ENCODE measurements at places on chromosomes 1 and 21.

DNA sequence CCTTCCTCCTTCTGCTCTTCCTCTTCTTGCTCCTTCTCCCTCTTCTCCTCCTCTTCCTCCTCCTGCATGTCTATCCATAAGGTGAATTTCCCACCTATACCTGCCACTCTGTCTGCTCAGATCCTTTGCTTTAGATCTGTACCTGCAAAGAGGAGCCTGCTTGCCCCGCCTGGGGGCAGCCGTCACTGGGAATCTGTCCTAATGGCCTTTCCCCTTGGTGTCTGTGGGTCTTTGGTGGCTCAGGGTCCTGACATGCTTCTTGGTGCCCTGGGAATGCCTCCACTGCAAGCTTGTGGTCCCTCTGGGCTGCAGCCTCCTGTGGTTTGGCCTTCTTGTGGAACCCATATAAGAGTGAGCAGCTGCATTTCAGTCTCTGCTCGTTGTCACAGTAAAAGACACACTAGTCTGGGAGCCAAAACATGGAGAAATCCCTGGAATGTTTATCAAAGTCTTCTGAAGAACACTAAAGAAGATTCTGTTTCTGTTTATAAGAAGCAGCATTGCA is 79.5 kb upstream of the CSF3R start:
- no peak for DNase-seq
- no peaks in the 10 kb centered on the region for H3K27me3 ChIP-seq
- H3K36me3 ChIP-seq: no peaks in the 10 kb centered on the region
- no peaks in the 10 kb centered on the region for H3K4me1 ChIP-seq
- no peak overlapping the region for H3K27ac ChIP-seq

GRCh38 chr1:90370686-90371447 is 346.2 kb downstream of the BARHL2 start:
- H3K4me3 ChIP-seq: no peak overlapping the region
- no peak overlapping the region for H3K27ac ChIP-seq
- H3K36me3 ChIP-seq: no peaks in the 10 kb centered on the region
- H3K4me1 ChIP-seq: no peaks in the 10 kb centered on the region
- 0 out of 2 replicates have a peak, but pooled peaks cover 8% of the 10 kb centered on the region for H3K27me3 ChIP-seq
- DNase-seq: no peak

- H3K4me3 ChIP-seq: no peak overlapping the region
- no peak overlapping the region for H3K27ac ChIP-seq
- no peaks in the 10 kb centered on the region for H3K27me3 ChIP-seq
- H3K36me3 ChIP-seq: no peaks in the 10 kb centered on the region
- no peak for DNase-seq
These were observed 332.9 kb upstream of the PTBP2 start for GRCh38 chr1:96388421-96389310.

GRCh38 chr1:109397581-109398342 is at the start of gene SORT1:
Gene SORT1 (minus strand): TSS chr1:109397918. CDS start chr1:109397892, 26 bp downstream.
- peak within 1 kb of the TSS; percentile 62 for H3K4me3 ChIP-seq
- no peak within 1 kb of the TSS for H3K27ac ChIP-seq
- H3K27me3 ChIP-seq: no peaks in the 10 kb centered on the region
- H3K4me1 ChIP-seq: peaks cover 21% of the 10 kb centered on the region
- peak; percentile 74 for DNase-seq
- peaks cover 13% of the 10 kb centered on the region for H3K36me3 ChIP-seq

DNA sequence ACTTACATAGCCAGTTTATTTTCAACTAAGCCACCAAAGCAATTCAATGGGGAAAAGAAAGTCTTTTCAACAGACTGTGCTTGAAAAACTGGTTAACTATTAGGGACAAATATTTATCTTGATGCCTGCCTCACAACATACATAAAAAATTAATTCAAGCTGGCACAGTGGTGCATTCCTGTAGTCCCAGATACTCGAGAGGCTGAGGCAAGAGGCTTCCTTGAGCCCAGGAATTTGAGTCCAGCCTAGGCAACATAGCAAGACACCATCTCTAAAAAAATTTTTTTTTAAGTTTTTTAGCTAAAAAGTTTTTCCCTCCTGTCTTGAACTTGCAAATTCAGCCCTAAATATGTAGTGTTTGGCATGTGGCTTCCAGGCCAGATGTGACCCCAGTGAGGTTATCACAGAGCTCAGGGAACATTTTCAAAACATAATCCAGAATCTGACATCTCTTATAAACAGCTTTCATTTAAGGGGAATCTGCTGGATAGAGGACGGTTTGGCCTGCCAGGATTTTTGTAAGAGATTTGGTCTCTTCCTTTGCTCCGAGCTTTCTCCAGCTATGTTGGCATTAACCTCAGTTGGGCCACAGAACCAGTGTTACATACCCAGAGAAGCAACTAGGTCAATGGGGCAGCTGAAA is 46.4 kb downstream of the COL6A1 start:
- no peaks in the 10 kb centered on the region for H3K4me1 ChIP-seq
- no peak overlapping the region for H3K27ac ChIP-seq
- H3K36me3 ChIP-seq: no peaks in the 10 kb centered on the region
- no peak overlapping the region for H3K4me3 ChIP-seq
- no peak for DNase-seq

DNA sequence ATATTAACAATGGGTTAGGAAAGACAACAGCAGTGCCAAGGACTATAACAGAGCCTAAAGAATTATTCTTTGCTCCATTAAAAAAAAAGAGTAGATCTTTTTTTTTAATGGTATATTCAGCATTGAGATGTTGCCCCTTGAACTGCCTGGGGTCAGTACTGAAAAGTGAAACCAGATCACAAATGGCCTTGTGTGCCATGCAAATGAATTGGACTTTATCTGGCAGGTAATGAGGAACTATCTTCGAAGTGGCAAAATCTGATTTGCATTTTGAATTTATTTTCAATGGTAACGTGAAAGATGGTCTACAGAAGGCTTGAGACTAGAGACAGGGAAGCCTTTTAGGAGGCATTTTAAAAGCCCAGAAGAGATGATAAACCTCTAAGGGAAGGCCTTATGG is 21.4 kb upstream of the PKN2 start:
- no peaks in the 10 kb centered on the region for H3K36me3 ChIP-seq
- no peaks in the 10 kb centered on the region for H3K27me3 ChIP-seq
- H3K4me1 ChIP-seq: no peaks in the 10 kb centered on the region
- no peak overlapping the region for H3K27ac ChIP-seq

DNA sequence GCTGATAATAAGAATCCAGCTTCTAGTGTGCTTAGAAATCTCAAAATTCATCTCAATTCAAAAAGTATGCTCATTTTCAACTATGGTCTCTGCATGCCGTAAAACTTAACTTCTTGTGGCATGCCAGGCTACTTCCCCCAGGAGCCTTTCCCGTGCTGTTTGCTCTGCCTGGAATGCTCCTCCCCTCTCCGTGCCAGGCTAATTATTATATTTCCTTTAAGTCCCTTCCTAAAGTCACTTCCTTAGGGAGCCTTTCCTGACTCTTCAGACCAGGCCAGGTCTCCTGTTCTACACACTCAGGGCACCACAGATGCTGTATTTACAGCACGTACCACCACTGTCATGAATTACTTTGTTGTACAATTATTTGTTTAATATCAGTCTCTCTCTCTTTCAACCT is 67.1 kb upstream of the PPP2R5A start:
- H3K4me3 ChIP-seq: no peak overlapping the region
- no peaks in the 10 kb centered on the region for H3K27me3 ChIP-seq
- no peaks in the 10 kb centered on the region for H3K36me3 ChIP-seq
- H3K4me1 ChIP-seq: no peaks in the 10 kb centered on the region

GRCh38 chr1:224377676-224378006 is 21.0 kb downstream of the CNIH4 start:
- H3K4me1 ChIP-seq: peaks cover 20% of the 10 kb centered on the region
- peaks cover 13% of the 10 kb centered on the region for H3K36me3 ChIP-seq
- no peaks in the 10 kb centered on the region for H3K27me3 ChIP-seq
- DNase-seq: no peak
- no peak overlapping the region for H3K27ac ChIP-seq

GRCh38 chr1:94831641-94832040 is 11.5 kb downstream of the SLC44A3 start:
- H3K27me3 ChIP-seq: no peaks in the 10 kb centered on the region
- no peaks in the 10 kb centered on the region for H3K4me1 ChIP-seq
- no peak for DNase-seq
- H3K27ac ChIP-seq: no peak overlapping the region

DNA sequence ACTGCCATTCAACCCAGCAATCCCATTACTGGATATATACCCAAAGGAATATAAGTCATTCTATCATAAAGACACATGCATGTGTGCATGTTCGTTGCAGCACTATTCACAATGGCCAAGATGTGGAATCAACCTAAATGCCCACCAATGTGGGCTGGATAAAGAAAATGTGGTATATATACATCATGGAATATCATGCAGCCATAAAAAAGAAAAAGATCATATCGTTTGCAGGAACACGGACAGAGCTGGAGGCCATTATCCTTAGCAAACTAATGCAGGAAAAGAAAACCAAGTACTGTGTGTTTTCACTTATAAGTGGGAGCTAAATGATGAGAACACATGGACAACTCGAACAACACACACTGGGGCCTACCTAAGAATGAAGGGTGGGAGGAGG is 123.7 kb downstream of the CDC7 start:
- no peak overlapping the region for H3K27ac ChIP-seq
- H3K4me1 ChIP-seq: no peaks in the 10 kb centered on the region
- H3K36me3 ChIP-seq: no peaks in the 10 kb centered on the region
- no peak for DNase-seq
- H3K27me3 ChIP-seq: no peaks in the 10 kb centered on the region

DNA sequence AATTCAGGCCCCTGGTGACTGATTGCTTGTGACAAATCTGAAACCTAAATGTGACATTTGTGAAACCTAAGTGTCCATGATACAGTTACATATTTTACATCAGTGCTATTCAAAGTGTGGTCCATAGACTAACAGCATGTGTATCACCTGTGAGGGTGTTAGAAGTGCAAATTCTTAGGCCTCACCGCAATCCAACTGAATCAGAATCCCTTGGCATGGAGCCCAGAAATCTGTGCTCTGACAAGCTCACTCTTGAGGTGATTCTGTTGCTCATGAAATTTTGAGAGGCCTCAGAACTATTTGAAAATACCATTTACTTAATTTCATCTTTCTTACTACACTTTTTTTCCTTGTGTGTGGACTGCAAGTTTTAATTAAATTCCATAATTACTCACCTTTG is 587.9 kb downstream of the ADGRL2 start:
- H3K27me3 ChIP-seq: no peaks in the 10 kb centered on the region
- H3K36me3 ChIP-seq: no peaks in the 10 kb centered on the region
- no peaks in the 10 kb centered on the region for H3K4me1 ChIP-seq
- no peak overlapping the region for H3K27ac ChIP-seq
- DNase-seq: no peak
- H3K4me3 ChIP-seq: no peak overlapping the region

DNA sequence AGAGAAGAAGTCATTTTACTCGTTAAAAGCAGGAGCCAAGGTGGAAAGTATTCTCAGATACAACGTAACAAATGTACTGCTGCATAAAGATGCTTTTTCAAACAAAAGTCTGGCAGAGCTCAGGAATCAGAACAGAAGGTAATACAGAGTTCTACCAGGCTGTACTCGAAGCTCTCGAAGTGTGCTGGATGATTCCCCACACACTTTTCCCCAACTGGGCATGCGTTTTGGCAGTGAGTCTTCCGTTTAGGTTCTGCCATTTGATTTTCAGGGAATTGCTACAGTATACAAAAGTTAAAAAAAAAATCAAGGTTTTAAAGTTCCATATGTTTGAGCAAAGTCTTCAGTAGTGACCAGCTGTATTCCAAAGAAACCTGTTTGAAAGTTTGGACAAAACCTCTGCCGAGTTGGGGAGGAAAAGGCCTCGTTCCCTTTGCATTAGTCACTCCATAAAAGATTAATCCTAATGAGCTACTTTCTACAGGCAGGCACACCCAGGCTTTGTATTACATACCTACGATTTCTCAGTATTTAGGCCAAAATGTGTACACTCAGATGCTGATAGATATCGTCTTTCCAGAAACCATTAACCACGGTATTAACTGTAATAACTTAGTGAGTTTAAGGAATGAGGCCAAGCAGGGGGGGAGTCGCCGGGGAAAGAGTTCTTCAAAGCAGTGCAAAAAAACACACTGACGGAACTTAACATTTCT is 477.1 kb downstream of the LMO4 start:
- H3K4me1 ChIP-seq: peaks cover 24% of the 10 kb centered on the region
- peak; percentile 28 for DNase-seq
- peak overlapping the region; percentile 52 for H3K4me3 ChIP-seq
- peak overlapping the region; percentile 49 for H3K27ac ChIP-seq
- no peaks in the 10 kb centered on the region for H3K27me3 ChIP-seq

GRCh38 chr1:215992620-215993019 is 425.5 kb downstream of the KCTD3 start:
- no peaks in the 10 kb centered on the region for H3K36me3 ChIP-seq
- no peak overlapping the region for H3K4me3 ChIP-seq
- no peaks in the 10 kb centered on the region for H3K4me1 ChIP-seq
- no peak overlapping the region for H3K27ac ChIP-seq
- no peaks in the 10 kb centered on the region for H3K27me3 ChIP-seq

DNA sequence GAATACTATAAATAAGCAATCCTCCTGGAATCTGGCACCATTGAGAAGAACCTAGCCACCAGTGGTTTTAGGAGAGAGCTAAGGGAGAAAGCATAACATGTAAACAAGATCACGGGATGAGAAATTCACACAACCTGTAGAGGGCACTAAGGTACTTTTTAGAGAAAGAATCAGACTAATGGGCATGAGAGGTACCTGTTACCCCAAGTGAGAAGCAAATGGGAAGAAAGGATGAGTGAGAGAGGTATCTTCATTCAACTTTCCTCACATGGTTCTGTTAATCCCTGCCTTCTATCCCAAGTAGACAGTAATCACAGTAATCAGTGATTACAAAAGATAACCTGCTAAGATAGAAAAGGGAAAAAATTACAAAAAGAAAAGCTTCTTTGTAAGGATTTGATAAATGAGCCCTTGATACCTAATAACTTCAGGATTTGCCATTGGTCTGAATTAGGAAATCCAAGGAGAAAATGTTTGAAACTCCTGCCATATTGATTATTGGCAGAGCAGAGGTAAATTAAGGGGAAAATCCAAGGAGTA is 251.1 kb upstream of the ADGRL2 start:
- H3K4me1 ChIP-seq: peaks cover 8% of the 10 kb centered on the region
- no peak overlapping the region for H3K27ac ChIP-seq
- H3K4me3 ChIP-seq: no peak overlapping the region

GRCh38 chr1:28329395-28330153 is 734 bp downstream of the MED18 start:
- H3K27ac ChIP-seq: peak overlapping the region; percentile 84
- no peaks in the 10 kb centered on the region for H3K27me3 ChIP-seq
- peaks cover 16% of the 10 kb centered on the region for H3K36me3 ChIP-seq
- peaks cover 18% of the 10 kb centered on the region for H3K4me1 ChIP-seq
- no peak for DNase-seq

DNA sequence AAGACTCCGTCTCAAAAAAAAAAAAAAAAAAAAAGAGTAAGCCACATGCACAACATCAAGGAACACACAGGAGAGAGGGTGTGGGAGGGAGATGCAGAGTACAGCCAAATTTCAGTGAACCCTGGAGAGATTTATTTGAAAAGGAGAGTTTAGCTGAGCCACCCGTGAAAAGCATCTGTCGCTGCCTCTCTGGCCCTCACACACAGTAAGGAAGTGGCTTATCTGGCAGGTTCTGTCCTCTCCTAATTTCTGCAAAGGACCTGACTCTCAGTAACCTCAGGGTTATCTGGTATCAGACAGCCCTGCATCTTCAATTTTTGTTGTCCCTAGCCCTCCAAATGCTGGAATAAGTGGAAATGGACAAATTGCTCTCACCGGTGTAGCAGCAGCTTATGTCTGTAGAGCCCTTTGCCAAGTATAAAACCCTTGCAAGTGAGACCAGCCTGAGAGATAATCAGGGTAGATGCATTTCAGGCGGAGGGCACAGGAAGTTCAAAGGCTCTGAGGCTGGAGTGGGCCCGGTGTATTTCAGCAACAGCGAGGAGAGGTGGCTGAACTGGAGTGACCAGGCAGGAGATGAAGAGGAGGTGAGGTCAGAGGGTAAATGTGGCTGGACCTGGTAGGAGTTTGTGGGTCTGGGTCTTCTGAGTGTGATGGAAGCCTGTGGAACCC is 16.7 kb upstream of the IL10RB start:
- H3K4me3 ChIP-seq: no peak overlapping the region
- H3K36me3 ChIP-seq: peaks cover 37% of the 10 kb centered on the region
- no peaks in the 10 kb centered on the region for H3K27me3 ChIP-seq
- H3K27ac ChIP-seq: no peak overlapping the region
